ENCODE measurements at places on chromosomes 5 and 9.

DNA sequence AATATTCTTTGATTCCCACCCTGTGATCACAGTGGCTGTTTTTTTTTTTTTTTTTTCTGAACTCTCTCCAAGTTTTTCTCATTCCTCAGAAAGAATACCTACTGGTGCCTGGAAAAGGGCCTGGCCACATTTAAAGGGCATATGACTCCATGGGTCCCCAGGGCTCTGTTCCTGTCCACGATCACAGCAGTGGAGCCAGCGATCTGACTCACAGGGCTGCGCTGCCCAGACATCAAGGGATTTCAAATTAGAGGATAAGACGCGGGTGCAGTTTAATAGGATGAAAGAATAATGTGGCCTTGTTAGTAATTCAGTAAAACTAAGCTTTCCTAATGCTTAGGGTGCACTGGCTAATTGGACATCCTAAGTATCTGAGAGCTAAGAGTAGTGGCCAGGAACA, 175.1 kb upstream of the MSX2 start:
- DNase-seq, result no peak

DNA sequence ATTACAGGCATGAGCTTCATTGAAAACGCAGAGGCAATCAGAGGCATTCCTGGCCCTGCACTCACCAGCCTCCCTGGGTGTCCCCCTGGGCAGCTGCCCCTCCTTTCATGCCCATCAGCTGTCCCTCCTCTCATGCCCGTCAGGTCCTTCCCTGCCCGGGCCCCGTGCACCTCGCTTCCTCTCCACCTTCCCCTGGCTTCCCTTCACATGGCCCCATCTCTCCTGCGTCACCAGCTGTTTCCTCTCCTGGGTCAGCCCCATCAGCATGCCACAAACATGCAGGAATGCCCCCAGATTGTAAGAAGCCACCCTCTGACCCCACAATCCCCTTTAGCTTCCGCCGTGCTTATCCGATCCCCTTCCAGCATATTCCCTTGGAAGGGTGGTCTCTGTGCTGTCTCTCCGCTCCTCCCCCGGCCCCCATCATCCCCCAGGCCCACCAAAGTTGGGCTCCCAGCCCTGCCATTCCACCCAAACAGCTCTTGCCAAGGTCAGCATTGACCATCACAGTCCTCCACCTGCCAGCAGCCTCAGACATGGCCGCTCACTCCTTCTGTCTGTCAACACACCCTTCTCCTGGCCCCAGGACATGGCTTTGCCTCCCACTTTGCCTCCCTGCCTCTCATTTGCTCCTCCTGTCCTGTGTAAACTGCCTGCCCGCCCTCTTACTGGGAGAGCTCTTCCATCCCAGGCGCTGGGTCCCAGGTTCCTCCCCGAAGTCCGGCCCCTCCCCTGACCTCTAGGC, 98.6 kb upstream of the IER5L start:
- no peak for DNase-seq

DNA sequence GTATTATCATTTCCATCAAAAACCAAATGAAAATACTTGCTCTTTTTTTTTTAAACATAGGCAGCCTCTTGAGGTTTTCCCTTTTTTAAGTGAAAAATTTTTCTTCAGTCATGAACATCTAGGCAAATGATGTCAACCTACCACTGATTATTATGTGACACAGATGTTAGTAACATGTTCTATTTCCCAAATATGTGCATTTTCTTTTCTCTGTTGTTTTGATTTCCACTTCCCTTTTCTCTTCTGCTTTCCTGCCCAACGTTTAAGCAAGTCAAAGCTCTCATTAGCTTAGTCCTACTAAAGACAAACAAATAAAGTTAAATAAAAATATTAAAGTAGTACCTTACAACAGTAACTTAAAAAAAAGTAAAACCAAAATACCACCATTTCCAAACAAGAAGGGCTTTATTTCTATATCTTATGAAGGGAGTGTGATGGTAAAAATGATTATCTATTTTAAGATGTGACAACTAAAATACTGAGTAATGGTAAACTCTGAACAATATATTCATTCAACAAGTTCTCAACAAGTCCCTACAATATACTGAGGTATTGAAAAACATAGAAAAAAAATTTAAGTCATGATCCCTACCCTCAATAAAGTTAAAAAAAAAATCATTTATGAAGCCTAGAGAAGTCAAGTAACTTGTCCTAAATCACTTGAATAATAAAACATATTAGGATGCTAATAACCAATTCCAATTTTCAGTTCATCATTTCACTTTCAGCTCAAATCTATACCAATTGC, 9.4 kb downstream of the SLC38A9 start:
- DNase-seq, result no peak

GRCh38 chr9:105154723-105155191, 89.7 kb upstream of the SLC44A1 start:
- DNase-seq, result no peak

GRCh38 chr5:88792144-88792840, 90.7 kb downstream of the MEF2C start:
- no peak for DNase-seq

DNA sequence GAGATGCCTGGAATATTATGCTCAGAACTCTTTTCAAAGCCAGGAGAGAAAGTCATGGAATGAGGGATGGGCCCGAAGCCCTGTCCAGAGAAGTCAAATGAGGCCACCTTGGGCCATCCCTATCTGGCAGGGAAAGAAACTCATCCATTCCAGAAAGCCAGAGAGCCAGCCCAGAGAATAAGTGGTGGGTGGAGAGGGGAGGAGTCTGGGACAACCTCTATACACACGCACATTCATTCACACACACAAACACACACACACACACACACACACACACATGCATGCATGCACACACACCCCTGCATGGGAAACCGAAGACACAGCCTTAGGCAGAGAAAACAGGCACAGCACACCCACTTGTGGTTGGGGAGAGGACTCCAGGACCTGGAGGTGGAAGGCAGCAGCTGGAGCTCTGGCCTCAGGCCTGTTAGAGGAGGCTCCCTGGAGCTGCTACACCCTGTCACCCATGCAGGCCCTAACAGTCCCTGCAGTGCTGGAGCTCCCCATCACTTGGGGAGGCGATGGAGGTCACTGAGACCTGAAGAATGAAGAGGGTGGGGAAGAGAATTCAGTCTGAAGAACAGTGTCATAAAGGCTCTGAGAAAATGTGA, 38.0 kb downstream of the TGFBI start:
- no peak for DNase-seq

DNA sequence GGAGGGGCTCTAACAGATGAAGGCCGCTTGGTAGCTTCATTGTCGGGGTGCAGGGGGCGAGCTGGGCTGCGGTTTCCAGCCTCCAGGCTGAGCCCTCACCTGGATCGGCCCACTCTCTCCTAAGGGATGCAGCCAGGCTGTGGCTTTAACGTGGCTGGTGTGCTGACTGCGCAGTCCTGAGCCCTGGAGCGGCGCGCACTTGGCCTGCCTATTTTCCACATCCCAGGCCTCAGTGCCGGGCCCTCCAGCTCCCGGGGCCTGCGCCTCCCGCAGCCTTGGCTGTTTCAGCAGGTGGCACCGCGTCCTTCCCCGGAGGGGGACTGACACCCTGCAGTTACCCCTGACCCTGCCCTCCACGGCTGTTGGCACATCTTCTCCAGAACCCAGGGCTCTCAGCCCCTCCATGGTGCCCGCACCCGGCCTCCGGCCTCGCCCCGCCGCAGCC, 1.4 kb downstream of the RNU6ATAC start:
- DNase-seq, result no peak

GRCh38 chr5:144189800-144190429, 19.2 kb downstream of the KCTD16 start:
- peak; percentile 93 for DNase-seq

- no peak for DNase-seq
Measured at GRCh38 chr9:134670042-134670525, 28.5 kb downstream of the COL5A1 start.

GRCh38 chr5:181189363-181189961, 15.5 kb downstream of the TRIM7 start:
- DNase-seq, result peak; percentile 54

GRCh38 chr9:3467593-3468219, 58.1 kb downstream of the RFX3 start:
- peak; percentile 62 for DNase-seq

GRCh38 chr5:116652903-116653302, 78.3 kb upstream of the SEMA6A start:
- no peak for DNase-seq

GRCh38 chr5:82365744-82366228, 87.6 kb upstream of the RPS23 start:
- no peak for DNase-seq

- no peak for DNase-seq
Measured at GRCh38 chr9:23962101-23962500, 136.1 kb upstream of the ELAVL2 start.

DNA sequence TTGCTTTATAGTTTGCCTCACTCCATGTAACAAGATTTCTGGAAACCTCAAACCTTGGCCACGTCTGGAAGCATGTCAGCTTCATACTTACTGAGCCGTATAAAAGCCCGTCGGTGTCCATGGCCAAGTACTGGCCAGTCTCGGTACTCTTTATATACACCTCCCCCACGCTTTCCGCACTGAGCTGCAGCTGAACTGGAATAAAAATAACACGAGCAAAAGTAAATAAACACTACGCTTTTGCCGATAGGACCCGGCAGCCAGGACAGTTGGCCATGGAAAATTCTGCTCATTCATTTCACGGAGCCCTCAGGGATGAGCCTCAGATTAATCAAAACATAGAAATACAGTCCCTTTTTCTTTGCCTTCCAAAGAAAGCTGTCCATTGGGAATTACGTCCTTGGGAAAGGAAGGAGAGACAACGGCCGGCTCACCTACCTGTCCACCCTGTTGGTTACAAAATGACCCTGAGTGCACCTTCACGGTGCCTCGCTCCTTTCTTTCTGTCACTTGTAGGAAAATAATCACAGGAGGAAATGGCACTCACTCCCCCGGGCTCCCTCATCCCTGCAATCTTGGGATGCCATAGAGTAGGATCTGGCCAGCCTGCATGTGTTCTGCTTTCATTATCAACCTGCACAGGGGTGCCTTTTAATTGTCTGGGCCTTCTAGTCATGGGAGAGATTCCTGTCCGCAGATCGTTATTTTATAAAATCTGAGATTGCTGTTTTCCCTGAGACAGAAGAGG, 85.1 kb downstream of the FGF1 start:
- no peak for DNase-seq
